ENCODE measurements at places on chromosomes 4 and X.

DNA sequence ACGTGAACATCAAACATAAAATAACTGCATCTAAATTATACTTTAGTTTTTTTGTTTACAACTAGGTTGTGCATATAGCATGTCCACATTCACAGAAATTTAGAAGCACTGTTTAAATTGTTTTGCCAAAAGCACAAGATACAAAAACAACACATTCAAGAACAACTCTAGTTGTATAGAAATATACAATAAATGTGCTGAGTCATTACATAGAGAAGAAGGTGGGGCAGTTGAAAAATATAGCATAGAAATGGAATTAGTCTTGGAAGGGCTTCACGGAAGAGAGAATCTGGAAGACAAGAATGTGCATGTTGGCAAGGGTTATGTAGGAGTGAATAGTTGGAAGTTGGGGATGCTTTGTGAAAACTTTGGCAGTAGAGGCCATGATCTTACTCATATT lies 239.0 kb upstream of the GLRA2 start:
- DNase-seq = no peak
- no peaks in the 10 kb centered on the region for H3K27me3 ChIP-seq
- no peaks in the 10 kb centered on the region for H3K36me3 ChIP-seq
- no peak overlapping the region for H3K27ac ChIP-seq
- no peaks in the 10 kb centered on the region for H3K4me1 ChIP-seq
- H3K4me3 ChIP-seq = no peak overlapping the region

- DNase-seq = no peak
- no peaks in the 10 kb centered on the region for H3K27me3 ChIP-seq
- no peak overlapping the region for H3K27ac ChIP-seq
- H3K4me3 ChIP-seq = no peak overlapping the region
Measured at GRCh38 chr4:61224573-61224972, 24.4 kb downstream of the ADGRL3 start.

DNA sequence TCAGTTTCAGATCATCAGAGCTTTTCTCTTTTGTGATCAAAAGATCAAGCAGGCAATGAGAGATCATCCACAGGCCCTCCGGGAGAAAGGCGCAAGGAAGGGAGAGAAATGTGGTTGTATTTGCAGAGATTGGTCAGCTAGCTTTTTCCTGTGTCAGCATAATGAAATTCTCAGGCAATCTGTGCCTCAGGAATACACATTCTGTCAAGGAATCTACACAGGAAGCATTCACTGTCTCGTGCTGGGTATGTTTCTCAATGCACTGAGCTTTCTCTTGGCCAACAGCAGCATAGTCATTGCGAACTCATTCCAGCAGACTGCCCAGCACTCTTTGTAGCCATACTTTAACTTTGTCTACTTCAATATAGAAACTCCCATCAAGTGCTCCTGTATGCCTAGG lies 413.7 kb downstream of the PPP3CA start:
- H3K36me3 ChIP-seq = no peaks in the 10 kb centered on the region
- DNase-seq = no peak
- H3K4me3 ChIP-seq = no peak overlapping the region
- no peaks in the 10 kb centered on the region for H3K27me3 ChIP-seq

GRCh38 chr4:1743551-1743950 lies 22.2 kb downstream of the TACC3 start:
- H3K4me1 ChIP-seq = peaks cover 11% of the 10 kb centered on the region
- H3K36me3 ChIP-seq = peaks cover 8% of the 10 kb centered on the region
- DNase-seq = no peak
- H3K4me3 ChIP-seq = no peak overlapping the region

DNA sequence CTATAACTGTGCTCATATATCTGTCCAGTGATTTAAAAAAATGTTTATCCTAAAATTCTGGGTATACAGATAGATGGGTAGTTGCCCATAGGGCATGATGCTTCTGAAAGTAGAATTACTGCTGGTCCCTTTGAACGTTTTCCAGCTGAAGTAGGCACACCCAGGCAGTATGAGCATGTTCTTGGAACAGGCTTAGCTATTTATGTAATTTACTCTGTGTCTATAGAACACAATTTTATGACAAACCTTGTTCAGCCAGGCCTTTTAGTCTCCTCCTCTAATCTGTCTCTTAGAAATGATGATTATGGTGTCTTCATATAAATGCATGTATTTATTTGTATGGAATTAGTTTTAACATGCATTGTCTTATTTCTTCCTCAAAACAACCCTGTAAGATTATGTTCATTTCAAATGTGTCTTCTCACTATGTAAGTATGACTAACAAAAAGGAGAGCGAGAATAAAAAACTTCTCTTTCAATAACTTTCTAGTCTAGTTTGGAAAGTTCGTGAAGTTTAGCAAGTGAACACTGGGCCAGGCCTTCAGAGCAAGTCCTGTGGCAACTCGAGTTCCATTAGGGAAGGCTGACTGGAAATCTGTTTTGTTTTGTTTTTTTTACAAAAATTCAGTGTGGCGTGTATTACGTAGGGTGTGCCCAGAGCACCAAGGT lies 142.0 kb downstream of the AFF1 start:
- peak overlapping the region; percentile 81 for H3K27ac ChIP-seq
- no peak overlapping the region for H3K4me3 ChIP-seq
- no peaks in the 10 kb centered on the region for H3K27me3 ChIP-seq
- DNase-seq = no peak

DNA sequence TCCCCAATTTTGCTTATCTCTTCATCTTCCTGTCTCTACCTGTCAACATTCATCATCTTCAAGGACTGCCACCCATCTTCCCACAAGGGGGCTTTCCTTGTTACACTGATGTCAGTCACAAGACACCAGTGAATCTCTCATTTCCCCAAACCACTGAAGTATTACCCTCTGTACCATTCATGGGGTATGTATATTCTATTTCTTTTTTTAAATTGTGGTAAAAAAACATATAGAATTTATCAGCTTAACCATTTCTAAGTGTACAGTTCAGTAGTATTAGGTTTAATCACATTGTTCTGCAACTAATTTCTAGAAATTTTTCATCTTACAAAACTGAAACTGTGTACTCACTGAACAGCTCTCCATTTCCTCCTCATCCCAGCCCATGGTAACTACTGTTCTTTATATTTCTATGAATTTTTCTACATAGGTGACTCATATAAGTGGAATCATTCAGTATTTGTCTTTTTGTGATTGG lies 98.6 kb downstream of the LARP7 start:
- no peak for DNase-seq
- H3K4me1 ChIP-seq = no peaks in the 10 kb centered on the region
- H3K36me3 ChIP-seq = no peaks in the 10 kb centered on the region
- no peak overlapping the region for H3K4me3 ChIP-seq
- H3K27me3 ChIP-seq = no peaks in the 10 kb centered on the region
- H3K27ac ChIP-seq = no peak overlapping the region

GRCh38 chr4:147094238-147094637 lies 148.6 kb upstream of the TTC29 start:
- H3K27me3 ChIP-seq = no peaks in the 10 kb centered on the region
- DNase-seq = no peak
- no peak overlapping the region for H3K27ac ChIP-seq
- no peak overlapping the region for H3K4me3 ChIP-seq
- H3K4me1 ChIP-seq = no peaks in the 10 kb centered on the region
